ENCODE measurements at places on chromosomes 2 and 18.

- DNase-seq = no peak
These were observed 109.8 kb downstream of the MAP3K20 start for GRCh38 chr2:173185437-173185836.

- DNase-seq = no peak
These were observed 11.3 kb upstream of the COPS8 start for GRCh38 chr2:237074211-237074993.

DNA sequence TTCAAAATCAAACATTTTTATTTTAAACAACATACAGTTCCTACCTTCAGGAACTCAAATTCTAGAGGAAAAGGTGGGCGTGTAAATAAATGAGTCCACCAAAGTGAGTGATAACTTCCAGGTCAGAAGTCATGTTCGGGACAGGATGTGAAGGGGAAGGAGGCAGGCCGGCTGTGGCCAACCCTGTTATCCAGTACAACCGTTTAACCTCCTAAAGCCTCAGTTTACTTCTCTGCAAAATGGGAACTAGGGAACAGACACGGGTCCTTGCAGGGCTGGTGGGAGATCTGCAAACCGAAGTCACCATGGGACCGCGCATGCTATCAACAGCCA, 373 bp downstream of the EIPR1 start:
- peak; percentile 60 for DNase-seq

GRCh38 chr2:9649261-9649660, 18.5 kb upstream of the YWHAQ start:
- no peak for DNase-seq

DNA sequence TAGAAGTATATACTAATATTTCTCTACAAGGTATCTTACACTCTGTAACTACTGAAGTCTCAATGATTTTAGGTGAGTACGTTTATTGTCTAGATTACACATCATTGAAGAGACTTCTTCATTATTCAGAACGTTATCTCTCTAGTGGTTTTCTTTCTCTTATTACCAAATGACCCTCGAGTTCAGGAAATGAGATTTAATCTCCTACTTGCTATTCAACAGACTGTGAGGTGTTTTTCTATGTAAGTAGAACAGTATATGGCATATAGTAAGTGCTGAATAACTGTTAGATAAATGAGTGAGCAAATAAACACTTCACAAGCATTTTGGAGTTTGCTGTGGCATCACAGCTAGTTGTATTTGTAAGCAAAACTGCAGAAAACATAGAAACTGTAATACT, 947.2 kb upstream of the SLC39A10 start:
- no peak for DNase-seq

- DNase-seq = no peak
These were observed 688.2 kb downstream of the NYAP2 start for GRCh38 chr2:226087505-226088365.

DNA sequence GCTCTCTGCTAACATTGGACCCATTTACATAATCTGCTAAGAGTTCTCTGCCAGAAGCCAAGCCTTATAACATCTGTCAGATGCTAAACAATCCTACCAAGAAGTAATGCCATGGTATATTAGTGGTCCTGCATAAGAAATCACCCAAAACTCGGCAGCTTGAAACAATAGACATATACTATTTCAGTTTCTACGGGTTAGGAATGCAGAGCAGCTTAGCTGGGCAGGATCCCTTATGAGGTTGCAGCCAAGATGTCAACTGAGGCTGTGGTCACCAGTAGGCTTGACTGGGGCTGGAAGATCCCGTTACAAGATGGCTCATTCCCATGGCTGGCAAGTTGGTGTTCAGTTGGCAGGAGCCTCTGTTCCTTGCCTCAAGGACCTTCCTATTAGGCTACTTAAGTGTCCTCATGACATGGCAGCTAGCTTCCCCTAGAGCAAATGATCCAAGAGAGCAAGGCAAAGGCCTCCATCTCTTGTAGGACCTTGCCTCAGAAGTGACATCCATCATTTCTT, 25.1 kb upstream of the SOS1 start:
- no peak for DNase-seq

DNA sequence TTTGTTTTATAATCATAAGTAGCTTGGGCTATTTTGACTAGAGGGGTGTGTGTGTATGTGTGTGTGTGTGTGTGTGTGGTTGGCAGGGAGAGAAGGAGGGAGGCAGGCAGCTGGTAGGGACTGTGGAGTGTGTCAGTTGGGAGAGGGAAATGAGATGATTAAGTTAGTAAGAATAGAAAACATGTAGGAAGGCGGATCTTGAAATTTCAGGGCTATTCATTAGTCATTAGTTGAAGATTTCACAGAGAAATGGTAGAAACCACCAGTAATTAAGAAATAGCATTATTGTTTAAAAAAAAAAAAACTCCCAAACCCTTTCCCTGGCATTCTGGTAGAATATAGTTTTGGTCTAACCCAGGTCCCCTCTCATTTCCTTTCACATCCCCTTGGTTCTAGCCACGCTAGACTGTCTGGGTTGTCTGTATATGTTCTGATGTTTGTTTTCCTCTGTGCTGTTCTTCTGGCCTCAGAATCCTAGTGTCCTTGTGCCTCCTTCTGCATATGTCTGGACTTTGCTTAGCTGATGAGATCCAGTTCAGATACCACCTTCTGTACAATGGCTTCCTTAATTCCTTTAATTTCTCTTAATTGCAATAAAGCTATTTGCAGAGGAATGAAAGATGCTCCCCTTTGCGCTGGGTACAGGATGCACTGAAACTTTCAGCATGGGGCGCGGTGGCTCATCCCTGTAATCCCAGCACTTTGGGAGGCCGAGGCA, 161.6 kb downstream of the NEDD4L start:
- DNase-seq = peak; percentile 86

- DNase-seq = no peak
These were observed 288.7 kb downstream of the AKAIN1 start for GRCh38 chr18:4908328-4908727.

GRCh38 chr2:38494394-38494793, 108.3 kb downstream of the HNRNPLL start:
- DNase-seq = no peak

DNA sequence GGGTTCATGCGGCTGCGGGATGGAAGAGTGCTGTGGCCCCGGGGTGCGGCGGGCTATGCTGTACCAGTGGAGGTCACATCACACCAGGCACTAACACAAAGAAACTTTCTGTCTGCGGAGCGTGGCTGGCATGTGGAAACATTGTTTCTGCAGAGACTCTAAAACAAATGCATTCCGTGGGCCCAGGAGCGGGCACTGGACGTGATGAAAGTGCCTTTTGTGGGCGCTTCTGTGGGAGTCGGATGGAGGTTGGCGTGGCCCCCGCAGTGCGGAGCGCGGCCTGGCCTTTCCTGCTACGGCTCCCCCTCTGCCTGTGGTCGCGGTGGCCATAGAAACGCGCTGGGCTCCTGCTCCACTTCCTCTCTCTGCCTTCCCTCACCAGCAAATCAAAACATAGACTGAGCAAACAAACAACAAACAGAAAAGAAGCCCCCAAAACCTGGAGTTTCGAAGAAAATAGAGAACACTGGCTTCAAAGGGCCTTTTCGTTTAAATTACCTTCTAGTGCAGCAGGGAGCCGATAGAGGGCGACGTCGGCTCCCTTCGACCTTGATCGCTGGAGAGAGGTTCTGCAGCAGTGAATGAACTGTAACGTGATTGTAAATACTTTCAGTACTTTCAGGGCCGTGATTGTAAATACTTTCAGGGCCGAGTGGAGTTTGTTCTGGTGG, 51.4 kb downstream of the KIF5C start:
- DNase-seq = peak; percentile 44

- DNase-seq = peak; percentile 63
These were observed at the start of gene AOX1 for GRCh38 chr2:200585730-200586643. AOX1 (plus strand) TSS chr2:200586014; CDS start chr2:200586109, 95 bp downstream.

GRCh38 chr2:37472959-37473358, 128.5 kb downstream of the QPCT start:
- peak; percentile 80 for DNase-seq

- no peak for DNase-seq
These were observed 626.7 kb downstream of the LRRTM4 start for GRCh38 chr2:76895469-76895868.

DNA sequence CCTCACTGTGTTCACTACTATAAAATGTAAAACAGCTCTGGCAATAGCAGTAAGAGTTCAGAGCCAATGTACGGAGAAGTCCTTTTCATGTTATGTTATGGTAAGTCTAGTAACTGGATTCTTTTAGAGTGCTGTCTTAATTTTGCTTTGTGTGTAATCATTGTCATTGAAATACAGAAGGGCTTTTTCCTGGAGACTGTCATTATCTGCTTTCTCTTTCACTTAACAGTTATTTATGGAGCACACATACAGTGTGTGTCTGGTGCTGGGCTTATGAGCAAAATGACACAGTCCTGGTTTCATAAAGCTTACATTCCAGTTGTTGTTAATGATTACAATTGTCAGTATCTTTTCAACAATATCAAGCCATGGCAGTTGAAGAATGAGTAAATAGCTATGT, 95.5 kb downstream of the CCDC102B start:
- DNase-seq = no peak

DNA sequence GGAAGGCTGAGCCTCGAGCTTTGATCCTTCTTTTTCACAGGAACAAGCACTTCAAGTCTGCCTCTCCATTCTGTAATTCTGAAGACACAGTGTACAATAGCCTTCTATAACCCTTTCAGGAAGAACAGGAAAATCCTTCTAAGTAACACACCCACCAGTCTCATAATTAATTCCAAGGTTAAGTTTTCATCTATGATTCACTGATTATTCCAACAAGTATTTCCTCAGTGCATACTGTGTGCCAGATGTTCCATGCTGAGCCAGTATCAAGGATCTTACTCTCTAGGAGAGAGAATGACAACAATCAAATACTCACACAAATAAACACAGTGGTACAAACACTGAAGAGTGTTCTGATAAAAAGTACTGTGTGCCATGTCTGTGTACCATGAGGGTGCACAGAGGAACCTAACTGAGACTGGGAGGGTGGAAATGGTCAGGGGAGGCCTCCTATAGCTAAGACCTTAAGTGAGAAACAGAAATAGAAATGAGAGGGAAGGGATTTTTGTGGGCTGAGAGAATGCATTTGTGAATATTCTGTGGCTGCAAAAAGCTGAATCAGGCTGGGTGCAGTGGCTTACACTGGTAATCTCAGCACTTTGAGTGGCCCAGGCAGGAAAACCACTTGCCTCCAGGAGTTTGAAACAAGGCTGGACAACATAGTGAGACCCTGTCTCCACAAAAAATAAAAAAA, 7.3 kb upstream of the MTLN start:
- DNase-seq = peak; percentile 15

GRCh38 chr2:229454934-229455631, 184.0 kb upstream of the PID1 start:
- DNase-seq = peak; percentile 56

GRCh38 chr2:33135645-33136044, 188.9 kb downstream of the LTBP1 start:
- no peak for DNase-seq

GRCh38 chr2:197300139-197300538, 10.4 kb downstream of the ANKRD44 start:
- DNase-seq = no peak

DNA sequence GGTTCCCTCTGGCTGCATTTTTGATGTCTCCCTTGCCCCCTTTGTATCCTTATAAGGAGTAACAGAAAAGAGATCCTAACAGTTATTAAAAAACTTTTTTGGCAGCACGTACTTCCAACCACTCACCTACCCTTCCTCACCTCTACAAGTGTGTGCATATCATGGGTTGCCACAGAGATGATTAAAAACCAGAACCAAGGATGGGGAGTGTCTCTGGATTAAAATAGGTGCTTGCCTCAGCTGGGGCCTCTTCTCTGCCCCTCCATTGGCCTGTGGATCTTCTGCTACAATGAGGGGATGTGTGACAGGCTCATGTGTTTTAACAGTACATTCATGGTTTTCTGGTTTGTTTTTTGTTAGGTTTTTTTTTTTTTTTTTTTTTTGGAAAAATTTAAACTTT, 160.8 kb downstream of the FHOD3 start:
- no peak for DNase-seq

DNA sequence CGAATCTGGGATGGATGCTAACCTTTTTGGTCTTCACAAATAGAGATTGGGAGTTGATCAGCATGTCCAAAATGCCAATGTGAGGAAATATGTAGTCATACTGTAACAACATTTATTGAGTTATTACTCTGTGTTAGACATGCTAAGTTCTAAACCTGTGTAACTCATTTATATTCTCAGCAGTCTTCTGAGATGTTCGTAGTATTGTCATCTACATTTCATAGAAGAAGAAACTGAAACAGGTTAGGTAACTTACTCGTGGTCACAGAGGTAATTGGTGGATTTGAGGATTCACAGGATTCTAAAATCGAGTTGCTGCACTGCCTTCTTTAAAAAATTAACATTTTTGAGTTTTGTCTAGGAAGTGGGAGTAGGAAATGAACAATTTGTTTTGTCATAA, 162.1 kb downstream of the UBE2E3 start:
- no peak for DNase-seq

GRCh38 chr18:13612196-13612997, 114.0 kb downstream of the FAM210A start:
- DNase-seq = no peak

DNA sequence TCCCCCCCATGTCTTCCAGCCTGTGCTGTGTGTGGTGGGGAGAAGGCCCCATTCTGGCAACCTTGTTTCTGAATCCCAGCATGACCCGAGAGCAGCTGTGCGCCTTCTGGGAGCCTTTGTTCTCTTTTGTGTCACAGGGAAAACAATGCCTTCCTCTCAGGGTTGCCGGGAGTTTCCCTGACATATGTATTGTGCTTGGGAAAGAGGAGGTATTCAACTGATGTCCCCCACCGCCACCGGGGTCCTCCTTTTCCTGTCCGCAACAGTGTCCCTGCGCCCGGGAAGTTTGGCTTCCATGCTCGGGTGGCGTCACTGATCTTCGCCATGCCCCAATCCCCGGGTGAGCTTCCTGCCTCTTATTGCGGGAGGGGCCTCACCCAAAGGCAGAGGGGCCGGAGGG, 77.5 kb upstream of the ASB18 start:
- no peak for DNase-seq

DNA sequence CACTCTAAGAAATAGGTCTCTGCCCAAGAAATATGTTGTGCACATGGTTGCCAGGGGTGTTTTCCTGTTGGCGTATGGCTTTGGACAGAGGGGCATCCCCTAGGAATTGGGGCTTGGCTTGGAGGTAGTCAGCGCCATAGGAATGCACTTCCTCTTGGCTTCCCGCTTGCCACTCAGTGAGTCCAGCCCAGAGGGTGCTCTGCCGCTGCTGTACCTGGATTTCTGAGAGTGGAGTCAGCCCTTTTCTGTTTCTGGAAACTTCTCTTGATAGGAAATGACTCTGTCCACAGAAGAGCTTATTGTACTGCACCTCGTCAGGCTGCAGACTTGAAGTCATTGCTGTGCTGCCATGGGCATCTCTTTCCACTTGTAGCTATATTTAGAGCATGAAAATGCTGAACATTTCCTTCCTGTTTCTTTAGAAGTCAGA, 116.7 kb upstream of the MGAT5 start:
- peak; percentile 85 for DNase-seq

Data from AG08395 (cell line).